ENCODE measurements at places on chromosomes 12 and 14.

- no peak for DNase-seq
Observed at GRCh38 chr12:109920261-109920780, 20.2 kb downstream of the TCHP start.

DNA sequence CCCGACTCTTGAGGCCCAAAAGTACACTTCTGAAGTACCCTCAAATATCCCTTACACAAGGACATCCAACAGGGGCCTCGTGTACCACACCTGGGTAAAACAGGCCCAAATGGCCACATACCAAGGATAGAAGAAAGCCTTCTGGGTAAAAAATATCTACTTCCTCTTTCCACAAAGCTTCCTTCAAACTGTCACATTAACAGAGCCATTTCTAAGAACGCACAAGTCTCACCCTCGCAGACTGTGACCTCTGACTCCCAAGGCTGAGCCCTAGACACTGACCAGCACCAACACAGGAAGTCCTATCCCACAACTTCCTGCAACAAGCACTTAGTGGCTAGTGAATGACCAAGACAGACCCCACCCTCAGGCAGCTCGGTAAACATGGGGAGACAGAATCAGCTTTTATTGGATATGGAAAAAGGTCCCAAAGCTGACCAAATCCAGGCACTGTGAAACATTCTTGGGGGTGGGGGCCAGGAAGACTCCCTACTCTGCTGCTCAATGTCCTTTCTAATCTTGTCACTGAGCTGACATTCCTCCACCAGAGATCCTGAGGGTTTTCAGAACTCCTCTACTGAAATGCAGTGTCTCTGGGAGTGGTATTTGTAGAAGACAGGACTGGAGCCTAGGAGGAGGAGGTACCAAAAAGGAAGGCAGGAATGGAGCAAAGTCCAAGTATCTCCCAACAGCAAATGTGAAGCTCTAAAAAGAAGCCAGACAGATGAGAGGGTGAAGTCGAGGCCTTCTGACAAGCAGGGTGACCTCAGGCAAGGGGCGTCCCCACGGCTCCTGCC, 15.9 kb downstream of the KCTD10 start:
- DNase-seq = no peak

GRCh38 chr14:100862277-100862676, 36.4 kb downstream of the MEG3 start:
- no peak for DNase-seq

GRCh38 chr12:50123203-50123602, 11.2 kb downstream of the COX14 start:
- no peak for DNase-seq

GRCh38 chr14:90447720-90448497, 51.1 kb downstream of the CALM1 start:
- no peak for DNase-seq

DNA sequence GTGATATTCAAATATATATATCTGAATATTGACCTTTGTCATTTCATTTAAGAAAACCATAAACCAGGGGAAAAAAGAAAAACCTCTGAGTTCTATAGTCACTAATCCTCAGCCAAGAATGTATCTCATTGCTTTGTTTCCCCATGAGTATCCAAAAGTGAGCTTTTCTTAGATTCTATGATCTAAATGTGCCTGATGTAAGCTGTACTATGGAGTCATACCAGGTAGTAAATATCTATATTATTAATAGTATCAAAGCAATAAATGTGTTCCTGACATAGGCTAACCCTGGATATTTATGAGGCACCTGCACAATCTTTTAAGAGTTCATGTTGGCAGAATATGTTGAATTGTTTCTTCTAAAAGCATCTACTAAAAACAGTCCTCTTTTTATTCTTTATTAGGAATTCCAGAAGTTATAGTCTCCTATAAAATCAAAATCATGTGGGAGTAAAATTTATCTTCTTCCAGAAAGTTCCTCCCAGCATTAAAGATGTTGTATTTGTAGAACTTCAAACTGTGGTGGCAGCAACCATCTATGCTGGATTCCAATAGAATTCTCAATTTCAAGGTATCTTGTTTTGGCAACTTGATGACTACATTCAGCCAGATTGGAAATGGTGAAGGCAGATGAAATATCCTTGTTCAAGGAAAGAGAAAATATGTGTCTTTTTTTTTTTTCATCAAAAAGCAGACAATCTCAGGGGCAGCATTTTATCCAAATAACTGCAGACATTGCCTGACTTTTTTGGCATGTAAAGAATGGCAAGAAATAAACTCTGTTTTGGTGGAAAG, 139.7 kb upstream of the RASSF8 start:
- DNase-seq = no peak

- no peak for DNase-seq
Observed at GRCh38 chr12:5656836-5657235, 224.9 kb downstream of the NTF3 start.
